A549 treated with Hydrocortisone at 1 μM for 4 hours (cell line): ENCODE measurements at places on chromosomes 6 and 20. TPM values are rescaled to one million over a fixed set of nuclear protein-coding genes. Genes with fewer than 3 reads are reported as not detected.

LRRC73 gene
- 0.71 to 1.4 TPM (median 1.1 TPM) in 5 replicates for total RNA-seq

TREM1 gene
- 0.10 to 0.25 TPM (median 0.13 TPM) in 3 of 5 replicates, not detected in the others for total RNA-seq

SNX9 gene
- 20.4 to 26.8 TPM (median 24.3 TPM) in 5 replicates for total RNA-seq

UBE2C gene
- total RNA-seq = 205 to 246 TPM (median 237 TPM) in 5 replicates

KIF25 gene
- total RNA-seq = 0.03 to 0.14 TPM (median 0.09 TPM) in 4 of 5 replicates, not detected in the other

LTV1 gene
- total RNA-seq = 31.7 to 41.4 TPM (median 33.2 TPM) in 5 replicates

CLPSL1 gene
- not detected in 5 replicates for total RNA-seq
